ENCODE measurements at places on chromosomes 3 and 15.

DNA sequence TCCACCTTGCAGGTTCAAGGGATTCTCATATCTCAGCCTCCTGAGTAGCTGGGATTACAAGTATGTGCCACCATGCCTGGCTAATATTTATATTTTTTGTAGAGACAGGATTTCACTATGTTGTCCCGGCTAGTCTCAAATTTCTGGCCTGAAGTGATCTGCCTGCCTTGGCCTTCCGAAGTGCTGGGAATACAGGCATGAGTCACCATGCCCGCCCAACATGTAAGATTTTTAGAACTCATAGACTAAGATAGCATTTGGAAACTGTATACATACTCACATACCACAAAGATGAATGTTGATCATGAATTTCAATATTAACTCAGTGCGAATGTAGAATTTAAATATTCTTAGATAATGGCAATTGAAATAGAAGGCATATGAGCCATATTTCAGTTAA, 718.9 kb downstream of the NLGN1 start:
- no peak for DNase-seq

GRCh38 chr3:148631124-148631903, 66.4 kb upstream of the AGTR1 start:
- DNase-seq, result no peak

DNA sequence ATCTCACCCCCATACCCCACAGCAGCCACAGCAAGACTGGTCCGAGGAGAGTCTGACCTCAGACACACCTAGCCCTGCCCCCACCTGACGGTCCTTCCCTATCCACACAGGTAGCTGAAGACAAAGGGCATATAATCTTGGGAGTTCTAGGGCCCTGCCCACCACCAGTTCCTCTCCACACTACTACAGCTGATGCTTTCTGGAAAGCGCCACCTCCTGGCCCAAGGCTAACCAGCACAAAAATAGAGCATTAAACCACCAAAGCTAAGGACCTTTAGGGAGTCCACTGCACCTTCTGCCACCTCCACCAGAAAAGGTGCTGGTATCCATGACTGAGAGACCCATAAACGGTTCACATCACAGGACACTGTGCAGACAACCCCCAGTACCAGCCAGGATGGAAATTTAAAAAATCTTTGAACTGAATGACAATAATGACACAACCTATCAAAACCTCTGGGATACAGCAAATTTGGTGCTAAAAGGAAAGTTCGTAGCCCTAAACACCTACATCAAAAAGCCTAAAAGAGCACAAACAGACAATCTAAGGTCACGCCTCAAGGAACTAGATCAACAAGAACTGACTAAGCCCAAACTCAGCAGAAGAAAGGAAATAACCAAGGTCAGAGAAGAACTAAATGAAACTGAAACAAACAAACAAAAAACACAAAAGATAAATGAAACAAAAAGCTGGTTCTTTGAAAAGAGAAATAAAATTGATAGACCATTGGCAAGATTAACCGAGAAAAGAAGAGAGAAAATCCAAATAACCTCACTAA, 122.1 kb upstream of the TPRG1 start:
- DNase-seq, result no peak

- DNase-seq, result no peak
Observed at GRCh38 chr15:95929232-95929846, 401.2 kb upstream of the NR2F2 start.

DNA sequence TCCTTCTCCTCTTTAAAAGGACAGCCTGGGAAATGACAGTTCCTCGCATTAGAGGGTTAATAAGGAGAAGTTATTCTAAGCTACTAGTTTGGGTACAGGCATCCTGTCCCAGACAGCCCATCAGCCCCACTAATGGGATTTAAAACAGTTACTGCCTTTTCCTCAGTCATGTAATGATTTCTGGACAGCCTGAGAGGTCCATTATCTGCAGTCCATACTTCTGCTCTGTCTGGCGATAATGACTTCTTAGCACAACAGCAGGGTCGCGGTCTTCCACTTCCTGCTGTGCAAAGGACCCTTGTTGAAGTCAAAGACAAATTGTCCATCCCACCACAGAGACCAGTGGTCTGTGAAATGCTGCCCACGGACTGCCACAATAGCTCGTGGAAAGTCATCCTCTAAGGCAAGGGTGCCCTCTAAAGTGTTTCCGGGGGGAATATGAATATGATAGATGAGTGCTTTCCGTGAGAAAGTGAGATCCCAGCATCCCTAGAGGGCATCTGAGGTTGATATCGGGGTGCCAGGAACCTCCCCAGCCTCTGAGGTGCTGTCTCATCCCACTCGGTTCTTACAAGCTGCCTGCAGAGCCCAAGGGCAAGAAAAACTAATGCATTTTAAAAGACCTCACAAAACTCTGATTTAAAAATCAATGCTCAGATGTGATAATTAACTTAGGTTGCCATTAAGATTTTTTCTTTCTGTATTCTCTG, 100.7 kb downstream of the SHOX2 start:
- no peak for DNase-seq

DNA sequence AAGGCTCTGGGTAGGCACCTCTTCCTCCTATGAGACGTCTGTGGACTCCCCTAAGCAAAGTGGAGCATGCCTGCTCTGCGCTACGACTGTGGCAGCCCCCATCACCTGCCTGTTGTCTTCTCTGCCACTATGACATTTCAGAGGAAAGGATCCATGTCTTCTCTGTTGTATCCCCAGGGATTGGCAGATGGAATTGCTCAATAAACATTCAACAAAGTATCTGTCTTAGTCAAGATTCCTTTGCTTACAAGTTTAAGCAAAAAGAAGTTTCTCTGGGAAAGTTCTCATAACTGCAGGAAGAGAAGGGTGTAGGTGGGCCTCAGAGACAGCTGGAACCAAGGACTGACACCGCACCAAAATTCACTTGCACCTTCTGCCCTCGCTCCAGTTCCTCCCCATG, 34.3 kb downstream of the AMOTL2 start:
- DNase-seq, result no peak

DNA sequence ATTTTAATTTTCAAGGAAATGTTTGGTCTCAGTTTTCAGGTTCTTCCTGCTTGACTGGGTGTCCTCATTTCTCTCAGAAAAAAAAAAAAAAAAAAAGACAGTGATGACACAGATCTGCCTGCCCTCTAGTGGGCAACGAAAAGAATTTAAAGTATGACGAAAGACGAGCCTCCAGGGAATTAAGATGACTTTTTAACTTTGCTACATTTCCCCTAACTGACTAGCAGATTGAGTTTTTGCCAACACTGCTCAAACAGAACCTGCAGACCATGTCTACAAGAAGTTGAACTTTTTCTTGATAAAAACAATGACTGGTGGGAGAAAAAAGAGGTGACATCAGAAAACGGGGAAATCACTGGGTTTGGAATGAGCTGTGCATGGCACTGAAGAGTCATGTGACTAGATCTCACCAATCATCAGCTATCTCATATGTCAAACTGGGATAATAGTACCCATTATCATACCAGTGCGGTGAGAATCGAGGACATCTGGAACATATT, 40.8 kb downstream of the EOMES start:
- DNase-seq, result peak; percentile 45

DNA sequence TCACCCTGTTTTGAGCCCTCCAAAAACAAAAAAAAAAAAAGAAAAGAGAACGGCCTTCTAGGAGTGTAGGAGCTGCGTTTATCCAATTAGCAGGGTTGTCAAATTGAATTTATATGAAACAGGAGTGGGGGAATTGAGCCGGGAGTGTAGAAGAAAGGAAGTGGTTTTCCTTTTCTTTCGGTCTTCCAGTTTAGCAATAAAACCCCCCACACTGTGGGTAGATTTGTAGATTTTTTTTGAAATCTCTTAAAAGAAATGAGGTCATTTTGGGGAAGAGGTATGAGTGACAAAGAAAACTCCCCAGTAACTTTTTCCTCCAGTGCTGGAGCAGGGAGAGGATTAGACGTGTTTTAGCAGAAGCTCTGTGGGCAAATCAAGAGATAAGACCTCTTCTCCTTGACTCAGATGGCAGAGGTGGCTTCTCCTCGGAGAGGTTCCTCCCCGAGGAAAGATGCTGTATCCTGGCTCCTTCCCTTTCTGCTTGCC, 30.8 kb downstream of the BOC start:
- DNase-seq, result peak; percentile 40

GRCh38 chr3:148992027-148992634, 791 bp downstream of the GYG1 start:
- DNase-seq, result no peak

GRCh38 chr3:195805181-195805580, 6.5 kb downstream of the MUC4 start:
- DNase-seq, result no peak

- no peak for DNase-seq
Observed at GRCh38 chr3:63386568-63386967, 108.5 kb downstream of the SYNPR start.

GRCh38 chr15:96102631-96103030, 227.9 kb upstream of the NR2F2 start:
- DNase-seq, result no peak

DNA sequence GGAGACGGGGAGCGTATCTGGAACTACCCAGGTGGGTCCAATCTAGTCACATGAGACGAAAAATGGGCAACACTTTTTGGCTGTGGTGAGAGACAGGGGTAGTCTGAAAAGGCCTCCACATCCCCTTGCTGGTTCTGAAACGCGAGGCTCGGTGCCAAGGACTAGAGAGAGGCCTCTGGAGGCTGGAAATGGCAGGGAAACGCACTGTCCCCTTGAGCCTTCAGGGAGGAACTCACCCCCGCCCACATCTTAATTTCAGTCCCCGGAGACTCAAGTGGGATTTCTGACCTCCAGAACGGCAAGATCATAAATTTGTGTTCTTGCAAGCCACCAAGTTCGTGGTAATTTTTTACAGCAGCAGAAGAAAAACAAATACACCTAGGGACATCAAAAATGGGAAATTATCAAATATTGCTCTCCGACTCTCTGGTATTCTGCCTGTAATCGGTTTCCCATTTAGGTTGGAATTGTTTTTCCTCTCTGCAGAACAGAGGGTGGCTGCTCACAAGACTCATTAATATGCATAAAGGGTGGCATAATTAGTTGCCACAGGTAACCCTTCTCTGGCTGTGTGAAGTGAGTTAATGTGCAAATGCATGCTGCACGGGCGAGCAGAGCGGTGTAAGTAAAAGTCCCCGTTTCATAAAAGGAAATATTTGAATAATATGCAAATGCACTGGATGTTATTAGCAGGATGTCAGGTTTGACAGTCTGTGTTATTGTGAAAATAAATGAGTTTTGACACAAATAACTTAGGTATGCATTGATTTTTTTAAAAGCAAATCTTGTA, 185.7 kb downstream of the ARRDC4 start:
- DNase-seq, result no peak

DNA sequence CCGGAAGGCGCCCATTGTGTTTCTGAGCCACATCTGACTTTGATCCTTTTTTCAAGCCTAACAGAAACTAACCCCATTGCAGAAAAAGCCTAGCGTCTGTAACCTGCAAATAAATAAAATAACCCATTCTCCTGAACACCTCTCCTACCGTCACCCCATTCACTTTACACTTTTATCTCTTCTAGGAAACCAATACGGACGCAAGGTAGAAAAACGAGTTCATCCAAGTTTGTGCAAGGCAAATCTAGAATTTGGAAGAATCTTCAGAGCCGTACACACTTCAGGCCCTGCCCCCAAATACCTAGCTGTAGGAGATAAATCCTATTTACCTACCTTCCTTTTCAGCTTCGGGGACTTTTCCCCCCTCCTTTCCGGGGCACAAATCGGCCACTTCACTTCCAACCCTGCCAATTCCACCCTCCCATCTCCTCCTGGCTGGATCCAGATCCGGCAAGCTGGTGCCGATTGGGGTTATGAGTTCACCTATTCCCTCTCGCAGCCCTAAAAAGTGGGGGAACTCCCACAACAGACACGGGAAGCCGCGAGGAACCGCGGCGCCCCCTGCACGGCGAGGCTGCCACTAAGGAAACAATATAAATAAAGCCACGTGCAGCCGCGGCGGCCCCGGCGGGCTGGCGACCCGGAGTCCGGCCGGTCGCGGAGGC, 987 bp downstream of the PRTG start:
- no peak for DNase-seq

DNA sequence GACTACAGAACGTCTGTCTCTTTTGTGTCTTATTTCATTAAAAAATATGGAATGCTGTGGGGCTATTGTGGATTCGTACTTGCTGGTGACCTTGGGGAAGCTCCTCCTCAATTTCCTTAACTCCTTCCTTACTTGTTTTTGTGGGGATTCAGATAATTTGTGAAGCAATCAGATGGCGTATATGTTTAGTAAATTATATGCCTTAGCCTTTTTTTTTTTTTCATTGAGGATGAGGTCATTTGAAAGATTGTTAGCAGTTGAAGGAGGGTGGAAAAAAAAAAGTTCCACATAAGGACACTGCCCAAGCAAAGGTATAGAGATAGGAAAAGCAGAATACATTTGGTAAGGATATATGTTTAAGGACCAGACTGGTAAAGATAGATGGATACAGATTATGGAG, 3.3 kb downstream of the RNF13 start:
- DNase-seq, result no peak

DNA sequence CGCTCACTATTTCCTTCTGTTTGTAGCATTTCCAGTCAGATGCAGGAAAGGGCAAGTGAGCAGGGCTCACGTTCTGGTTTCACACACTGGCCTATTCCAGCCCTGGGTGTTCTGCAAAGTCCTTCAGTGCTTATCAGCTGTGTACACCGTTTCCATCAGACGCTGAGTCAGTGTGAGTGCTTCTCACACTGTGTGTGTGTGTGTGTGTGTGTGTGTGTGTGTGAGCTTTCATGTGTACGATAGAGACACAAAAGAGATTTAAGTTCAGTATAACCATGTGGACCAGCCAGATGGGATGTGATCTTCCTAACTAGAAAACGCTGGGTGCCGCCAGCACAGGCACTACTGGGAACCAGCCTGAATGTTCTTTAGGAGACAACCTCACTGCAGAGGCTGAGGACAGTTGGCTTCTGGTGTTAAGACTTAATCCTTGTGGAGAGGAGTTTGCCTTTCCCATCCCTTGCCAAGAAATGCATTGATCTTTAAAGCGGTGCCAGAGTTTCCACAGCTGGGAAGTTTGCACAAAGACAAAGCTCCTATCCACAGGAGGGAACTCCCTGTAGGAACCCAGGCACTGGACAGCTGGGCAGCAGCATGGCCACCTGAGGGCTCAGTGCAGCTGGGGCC, 3.9 kb upstream of the CHSY1 start:
- DNase-seq, result peak; percentile 36

- no peak for DNase-seq
Observed at GRCh38 chr3:70726961-70727360, 414.5 kb upstream of the MDFIC2 start.

- no peak for DNase-seq
Observed at GRCh38 chr15:77009646-77010311, 14.9 kb downstream of the PSTPIP1 start.

- DNase-seq, result peak; percentile 28
Observed at GRCh38 chr15:73965758-73966113, 26.4 kb downstream of the STOML1 start.

- no peak for DNase-seq
Observed at GRCh38 chr15:101001056-101001455, 81.9 kb downstream of the LRRK1 start.

GRCh38 chr3:134056464-134056891, 26.8 kb upstream of the SLCO2A1 start:
- no peak for DNase-seq
